ENCODE measurements at places on chromosomes 3 and 15. TPM values are rescaled to one million over a fixed set of nuclear protein-coding genes. Genes with fewer than 3 reads are reported as not detected.

The NKIRAS1 gene
- total RNA-seq, result 7.8 TPM

The NUSAP1 gene
- 5.3 TPM for total RNA-seq

The MITF gene
- total RNA-seq, result 12.2 TPM

The TMEM42 gene
- total RNA-seq, result 14.3 TPM

The GP5 gene
- not detected for total RNA-seq

The PPP1R14D gene
- total RNA-seq, result not detected

The CNTN4 gene
- 50.1 TPM for total RNA-seq

The SUCNR1 gene
- 0.33 TPM for total RNA-seq

The STRIT1 gene
- total RNA-seq, result not detected

The MYZAP gene
- total RNA-seq, result 16.3 TPM

The FES gene
- 16.9 TPM for total RNA-seq

DNA sequence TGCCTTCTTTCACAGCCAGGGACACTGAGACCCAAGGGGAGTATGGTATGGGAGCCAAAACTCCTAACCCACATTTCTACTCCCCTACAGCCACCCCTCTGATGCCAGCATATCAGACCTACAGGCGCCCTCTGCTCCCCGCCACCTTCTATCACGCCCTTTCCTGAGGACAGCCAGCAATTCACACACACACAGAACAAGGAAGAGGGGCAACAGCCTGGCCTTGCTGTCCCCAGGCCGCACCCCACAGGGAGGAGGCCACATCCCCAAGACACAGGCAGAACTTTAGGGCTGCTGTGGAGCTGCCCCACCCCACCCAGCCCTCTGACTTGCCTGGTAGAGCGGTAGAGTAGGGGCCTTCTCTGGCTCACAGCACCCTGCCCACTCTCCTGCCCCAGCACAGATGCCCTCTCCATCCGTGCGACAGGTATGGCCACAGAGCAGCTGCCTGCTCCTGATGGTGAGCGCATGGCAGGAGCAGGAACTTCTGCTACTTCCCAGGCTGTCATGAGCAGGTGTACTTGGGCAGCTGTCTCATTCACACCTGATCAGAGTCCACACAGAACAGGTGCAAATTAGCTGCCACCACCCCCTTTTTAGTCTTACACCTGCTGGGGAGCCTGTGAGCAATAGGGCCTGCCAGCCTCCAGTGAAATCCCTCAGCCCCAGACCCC is 33.4 kb downstream of the CCDC33 start:
- DNase-seq, result peak; percentile 19

DNA sequence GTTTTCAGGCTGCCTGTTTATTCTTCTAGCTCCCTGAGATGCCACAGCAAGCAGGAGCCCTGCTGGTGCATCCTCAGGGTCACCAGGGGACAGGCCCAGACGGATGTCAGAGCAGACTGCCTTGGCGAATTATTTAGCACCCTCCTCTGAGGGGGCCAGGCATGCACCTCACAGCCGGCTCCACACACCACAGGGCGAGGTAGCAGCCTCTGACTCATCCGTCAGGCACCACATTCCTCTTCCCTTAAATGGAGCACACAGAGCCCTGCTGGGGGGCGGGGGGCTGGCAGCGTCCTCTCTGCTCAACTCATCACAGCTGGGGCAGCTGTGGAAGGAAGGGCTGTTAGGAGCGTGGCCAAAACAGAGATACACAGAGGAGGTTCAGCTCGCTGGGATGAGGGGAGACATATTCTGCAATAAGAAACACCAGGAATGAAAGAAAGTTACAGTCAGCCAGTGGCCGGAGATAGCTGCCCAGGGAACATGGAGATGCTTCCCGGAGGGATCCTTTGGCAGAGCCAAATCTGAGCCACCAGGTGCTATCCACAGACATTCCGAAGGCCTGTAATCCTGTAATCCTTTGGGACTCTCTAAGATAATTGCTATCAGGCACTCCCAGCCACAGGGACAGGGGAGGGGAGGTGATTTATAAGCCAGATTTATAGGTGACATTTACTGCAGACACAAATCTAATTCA is 13.9 kb upstream of the PRICKLE2 start:
- peak; percentile 61 for DNase-seq

GRCh38 chr15:83262594-83263315 is 21.7 kb downstream of the BNC1 start:
- no peak for DNase-seq

DNA sequence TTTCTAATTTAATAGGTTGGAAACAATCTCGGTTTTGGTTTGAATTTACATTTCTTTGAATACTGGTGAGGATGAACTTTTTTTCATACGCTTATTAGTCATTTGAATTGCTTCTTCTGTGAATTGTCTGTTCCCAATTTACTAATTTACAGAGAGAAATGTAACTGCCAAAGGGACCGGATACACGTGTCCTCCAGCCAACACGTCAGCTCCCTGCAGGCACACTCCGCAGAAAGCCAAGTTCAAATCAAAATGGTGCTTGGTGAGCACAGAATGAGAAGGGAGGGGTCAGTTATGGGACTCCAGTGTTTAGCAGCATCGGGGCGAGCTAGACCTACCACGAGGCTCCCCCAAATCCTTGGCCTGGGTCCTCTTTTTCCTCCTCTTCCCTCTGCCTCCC is 10.8 kb upstream of the TSEN2 start:
- DNase-seq, result no peak

DNA sequence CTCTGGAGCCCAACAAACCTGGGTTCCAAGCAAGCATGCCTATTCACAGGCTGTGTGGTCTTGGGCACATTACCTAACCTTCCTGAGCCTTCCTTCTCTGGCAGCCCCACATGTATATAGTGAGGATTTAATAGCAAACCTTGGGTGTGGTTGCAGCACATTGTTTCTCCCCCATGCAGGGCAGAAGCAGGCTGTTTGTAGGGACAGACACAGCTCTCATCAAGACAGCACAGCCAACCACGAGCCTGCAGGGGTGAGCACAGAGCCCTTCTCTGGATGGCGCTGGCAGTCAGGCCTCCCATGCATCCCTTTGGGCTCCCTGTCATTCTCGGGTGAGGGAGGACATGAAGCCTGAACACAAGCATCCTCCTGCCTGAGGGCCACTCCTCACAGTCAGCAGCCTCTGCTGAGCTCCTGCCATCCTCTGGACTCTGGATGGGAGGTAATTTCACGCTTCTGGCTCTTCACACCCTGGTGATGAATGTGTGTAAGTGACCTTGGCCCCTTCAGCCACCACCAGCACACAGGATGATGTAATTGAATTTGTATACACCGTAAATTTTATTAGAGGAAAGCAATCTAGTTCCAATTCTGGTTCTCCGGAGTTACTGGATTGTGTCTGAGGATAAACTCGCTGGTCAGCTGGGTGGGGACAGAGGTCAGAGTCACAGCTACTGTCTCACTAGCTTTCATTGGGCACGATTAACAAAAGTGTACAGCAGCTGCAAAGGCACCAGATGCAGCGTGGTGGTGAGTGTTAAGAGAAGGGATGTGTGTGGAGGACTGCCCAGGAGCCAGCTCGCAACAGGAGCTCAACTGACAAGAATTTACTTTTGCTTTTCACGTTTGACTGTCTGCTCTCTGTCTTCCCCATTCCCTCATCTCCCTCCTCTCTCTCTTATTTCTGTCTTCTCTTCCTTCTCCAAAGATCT is 118.1 kb downstream of the CLSTN2 start:
- no peak for DNase-seq

GRCh38 chr15:69943637-69944036 is 154.1 kb downstream of the TLE3 start:
- DNase-seq, result no peak

DNA sequence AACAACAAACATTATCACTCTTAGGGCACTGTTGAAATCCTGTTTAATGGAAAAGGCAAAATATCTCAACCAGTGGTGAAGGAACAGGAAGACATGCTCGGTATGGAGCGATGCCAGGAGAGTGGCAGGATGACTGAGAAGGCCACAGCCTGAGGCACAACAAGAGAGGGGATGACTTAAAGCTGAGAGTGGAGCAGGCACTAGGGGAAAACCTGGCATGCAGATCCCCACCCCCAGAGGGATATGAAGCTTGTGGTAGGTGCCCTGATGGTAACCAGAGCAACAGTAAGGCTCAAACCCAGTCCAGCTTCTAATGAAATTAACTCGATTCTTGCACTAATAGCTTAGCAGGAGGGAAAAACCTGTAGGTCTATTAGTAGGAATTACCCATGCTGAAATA is 40.4 kb downstream of the LYSMD4 start:
- DNase-seq, result no peak

- no peak for DNase-seq
Observed at GRCh38 chr3:52030714-52031310, 25.6 kb downstream of the DUSP7 start.

- no peak for DNase-seq
Observed at GRCh38 chr3:147312786-147313280, 93.5 kb downstream of the ZIC4 start.

- DNase-seq, result no peak
Observed at GRCh38 chr15:77112838-77113504, 42.1 kb upstream of the TSPAN3 start.

GRCh38 chr3:175526609-175527280 is 667.6 kb downstream of the NAALADL2 start:
- no peak for DNase-seq

- no peak for DNase-seq
Observed at GRCh38 chr3:179355996-179356395, 8.5 kb downstream of the MFN1 start.

DNA sequence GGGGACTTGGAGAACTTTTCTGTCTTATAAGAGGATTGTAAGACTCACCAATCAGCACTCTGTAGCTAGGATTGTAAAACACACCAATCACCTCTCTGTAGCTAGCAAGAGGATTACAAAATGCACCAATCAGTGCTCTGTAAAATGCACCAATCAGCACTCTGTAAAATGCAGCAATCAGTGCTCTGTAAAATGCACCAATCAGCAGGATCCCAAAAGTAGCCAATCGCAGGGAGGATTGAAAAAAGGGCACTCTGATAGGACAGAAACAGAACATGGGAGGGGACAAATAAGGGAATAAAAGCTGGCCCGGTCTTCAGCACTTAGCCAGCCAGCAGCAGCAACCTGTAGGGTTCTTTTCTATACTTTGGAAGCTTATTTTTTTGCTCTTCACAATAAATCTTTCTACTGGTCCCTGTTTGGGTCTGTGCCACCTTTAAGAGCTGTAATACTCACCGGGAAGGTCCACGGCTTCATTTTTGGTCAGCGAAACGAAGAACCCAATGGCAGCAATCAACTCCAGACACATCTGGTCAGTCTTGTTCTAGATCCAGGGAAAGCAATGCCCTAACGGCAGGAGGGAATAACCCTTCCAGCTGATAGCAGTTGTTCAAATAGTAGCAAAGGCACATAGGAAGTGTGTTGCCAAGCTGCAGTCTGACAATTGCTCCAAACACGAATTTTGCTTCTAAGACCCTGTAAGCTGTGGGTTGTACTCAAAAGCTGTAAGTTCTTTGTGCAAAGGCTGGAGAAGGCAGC is 135.6 kb downstream of the TJP1 start:
- DNase-seq, result no peak

DNA sequence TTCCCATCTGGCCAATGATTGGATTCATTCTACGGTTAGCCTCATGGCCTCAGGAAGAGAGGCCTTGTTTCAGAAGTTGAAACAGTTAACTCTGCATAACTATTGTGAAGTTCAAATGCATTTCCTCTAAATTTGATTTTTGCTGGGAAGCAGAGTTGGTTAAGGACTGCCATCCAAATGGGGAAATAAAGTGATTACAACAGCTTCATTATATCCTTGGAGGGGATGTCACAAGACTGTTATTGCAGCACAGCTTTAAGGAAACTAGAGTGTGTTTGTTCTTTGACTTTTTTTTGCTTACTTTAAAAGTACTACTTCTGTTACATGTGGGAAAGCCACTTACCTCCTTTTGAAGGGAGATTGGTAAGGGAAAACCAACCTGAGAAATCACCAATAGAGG is 164.8 kb downstream of the AKAP13 start:
- DNase-seq, result no peak

GRCh38 chr3:22691856-22692628 is 511.1 kb upstream of the UBE2E2 start:
- no peak for DNase-seq

DNA sequence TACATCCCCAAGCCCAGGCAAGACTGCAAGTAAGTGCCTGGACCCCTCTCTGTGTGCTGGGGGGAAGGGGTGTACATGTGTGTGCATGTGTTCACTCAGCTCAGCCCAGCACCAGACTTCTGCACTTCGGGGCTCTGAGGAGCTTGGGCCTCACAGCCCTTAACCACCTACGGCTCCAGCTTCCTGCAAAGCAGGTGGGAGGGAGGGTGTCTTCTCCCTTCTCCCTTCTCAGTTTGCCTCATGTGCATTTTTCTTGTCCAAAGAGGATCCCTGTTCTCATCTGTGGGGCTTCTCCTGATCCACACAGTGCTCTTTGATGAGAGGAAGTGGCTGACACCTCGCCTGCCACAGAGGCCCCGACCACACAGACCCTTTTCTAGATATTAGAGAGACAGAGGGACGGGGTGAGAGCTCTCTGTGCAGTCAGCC is 69.3 kb downstream of the MESD start:
- DNase-seq, result no peak

DNA sequence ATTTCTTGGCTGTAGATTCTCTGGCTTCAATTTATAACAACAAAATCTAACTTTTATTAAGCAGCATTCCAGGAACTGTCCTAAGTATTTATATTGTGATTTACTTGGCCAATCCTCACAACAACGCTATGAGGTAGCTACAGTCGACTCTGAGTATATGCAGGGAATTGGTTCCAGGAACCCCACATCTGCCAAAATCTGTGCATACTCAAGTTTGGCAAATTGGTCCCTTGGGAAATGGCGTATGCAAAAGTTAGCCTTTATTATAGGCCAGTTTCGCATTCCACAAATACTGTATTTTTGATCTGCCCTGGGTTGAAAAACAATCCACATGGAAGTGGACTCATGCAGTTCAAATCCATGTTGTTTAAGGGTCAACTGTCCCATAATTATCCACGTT is 53.9 kb downstream of the RAP2B start:
- DNase-seq, result no peak

DNA sequence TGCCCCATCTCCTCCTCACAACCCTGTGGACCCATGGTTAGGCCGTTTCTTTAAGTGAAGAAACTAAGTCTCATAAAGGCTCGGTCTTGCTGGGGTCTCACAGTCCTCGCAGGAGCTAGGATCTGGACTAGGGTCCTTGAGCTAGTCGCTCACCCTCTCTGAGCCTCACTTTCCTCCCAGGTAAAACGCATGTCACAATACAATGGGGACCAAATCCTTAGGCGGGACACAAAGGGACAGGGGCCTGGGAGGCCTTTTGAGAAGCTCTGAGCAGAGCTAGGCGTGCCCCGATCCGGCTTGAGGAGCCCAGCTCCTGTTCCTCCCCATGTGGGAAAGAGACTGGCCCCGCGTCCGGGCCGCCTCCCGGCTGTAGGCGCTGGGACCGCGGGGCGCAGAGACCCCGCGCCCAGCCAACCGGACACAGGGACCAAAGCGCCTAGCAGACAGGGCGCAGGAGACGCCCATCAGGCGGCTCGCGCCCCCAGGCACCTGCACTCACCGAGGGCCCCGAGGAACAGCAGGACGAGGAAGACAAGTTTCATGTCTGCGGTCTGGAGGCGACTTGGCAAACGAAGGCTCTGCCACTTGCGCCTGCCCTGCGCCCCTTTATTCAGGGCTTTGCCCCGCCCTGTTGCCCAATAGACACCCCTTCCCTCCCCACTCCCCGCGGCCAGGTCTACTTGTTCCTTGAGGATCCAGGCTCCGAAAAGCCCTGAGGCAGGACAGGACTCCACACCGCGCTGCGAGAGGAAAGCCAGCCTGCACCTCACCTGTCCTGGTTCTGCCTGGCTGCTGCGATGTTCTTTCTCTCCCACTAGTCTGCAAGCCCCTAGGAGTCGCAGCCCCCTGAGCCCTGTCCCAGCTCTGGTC is at the start of gene LTF:
Gene LTF (minus strand): TSS at position 580 of the 870 bp plus-strand sequence. CDS start 38 bp downstream, at position 542.
- DNase-seq, result no peak

Measured in body of pancreas (tissue), 4 donors.